Fibroblast of skin of scalp (primary cell): ENCODE measurements at places on chromosomes 6 and 20.
A peak's percentile ranks its signal among the peaks of the same experiment; 100 is the strongest.

- no peak for DNase-seq
These were observed 13.2 kb upstream of the HMGA1 start for GRCh38 chr6:34223381-34223955.

DNA sequence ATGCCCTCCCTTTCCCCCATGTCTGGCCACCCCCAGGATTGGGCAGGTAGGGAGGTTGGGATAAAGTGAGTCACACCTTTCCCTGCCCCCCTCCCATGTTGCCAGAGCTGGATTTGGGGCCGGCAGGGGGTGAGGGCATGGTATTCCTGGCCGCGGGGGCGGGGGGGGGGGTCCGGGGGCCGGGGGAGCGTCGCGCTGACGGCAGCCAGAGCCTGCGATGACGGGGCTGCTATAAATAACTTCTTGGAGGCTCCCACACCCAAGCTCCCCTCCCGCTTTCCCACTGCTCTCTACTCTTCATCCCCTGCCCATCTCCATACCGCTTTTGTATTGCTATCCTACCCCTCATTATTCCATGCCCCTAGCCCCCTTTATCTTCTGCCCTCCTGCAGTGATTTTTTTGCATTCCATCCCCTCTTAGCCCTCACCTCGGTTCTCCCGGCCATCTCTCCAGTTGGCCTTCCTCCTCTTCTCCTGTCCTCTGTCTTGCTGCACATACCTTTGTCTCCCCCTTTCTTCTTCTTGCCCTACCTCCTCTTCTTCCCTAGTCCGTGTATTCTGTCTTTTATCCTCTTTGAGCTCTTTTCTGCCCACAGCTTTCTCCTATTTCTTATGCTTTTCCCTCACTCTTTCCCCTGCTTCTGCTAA is 13.8 kb downstream of the SYNGAP1 start:
- peak; percentile 49 for DNase-seq

DNA sequence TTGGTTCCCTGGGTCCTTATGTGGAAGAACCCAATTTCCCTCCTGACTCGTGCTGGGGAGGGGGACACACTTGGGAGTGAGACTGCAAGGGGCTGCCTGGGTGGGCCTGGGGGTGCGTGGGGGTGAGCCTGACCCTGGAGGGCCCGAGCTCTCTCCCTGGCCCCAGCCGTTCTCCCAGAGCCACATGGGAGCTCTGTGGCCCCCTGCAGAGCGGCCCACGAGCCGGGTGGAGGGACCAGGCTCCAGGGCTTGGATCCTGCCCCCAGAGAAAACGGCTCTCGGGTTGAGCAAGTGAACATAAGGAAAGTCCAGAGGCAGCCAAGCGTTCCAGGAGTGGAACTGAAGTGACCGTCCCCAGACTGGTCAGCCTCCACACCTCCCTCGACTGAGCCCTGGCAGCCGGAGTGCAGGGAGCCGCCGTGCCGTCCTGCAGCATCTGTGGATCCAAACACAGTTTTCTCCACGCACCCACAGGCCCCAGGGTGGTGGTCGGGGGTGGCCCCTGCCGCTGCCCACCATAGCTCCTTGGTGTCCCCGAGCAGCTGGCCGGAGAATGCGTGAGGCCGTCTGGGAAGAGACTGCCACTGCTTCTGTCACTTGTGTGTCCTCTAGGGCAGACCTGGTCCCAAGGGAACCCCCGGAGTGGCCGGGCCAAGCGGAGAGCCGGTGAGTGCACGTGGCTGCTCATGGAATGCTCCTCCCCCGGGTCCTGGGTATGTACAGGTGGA is 10.6 kb downstream of the COL9A3 start:
- DNase-seq, result no peak

- DNase-seq, result no peak
These were observed 18.3 kb downstream of the MRPS18A start for GRCh38 chr6:43669050-43669921.

DNA sequence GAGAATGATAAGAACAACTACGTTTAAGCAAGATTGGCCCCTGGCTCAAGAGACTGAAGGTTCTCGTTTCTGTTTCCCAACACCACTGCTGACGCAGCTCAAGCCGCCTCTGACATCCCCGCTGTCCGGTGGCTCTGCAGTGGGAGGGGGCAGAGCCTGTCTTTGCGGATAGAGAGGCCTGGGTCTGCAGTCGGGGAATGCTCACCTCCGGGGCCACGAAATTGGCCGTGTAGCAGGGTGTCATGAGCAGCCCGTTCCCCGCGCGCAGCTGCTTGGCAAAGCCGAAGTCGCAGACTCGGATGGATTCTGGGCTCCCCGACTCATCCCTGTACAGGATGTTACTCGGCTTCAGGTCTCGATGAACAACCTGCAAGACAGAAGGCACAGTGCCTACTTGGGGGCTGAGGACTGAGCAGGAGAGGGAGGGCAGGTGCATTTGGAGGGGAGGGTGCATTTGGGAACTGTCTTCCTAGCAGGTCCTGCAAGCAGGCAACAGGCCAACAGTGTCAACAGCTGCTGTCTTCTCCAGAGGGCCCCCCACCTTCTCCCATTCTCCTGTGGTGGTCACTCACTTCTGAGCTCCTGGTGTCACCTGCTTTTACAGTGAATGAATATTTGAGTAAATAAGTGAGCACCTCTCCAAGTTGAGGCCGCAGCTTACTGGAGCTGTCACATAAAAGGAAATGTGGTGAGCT is 40.5 kb upstream of the MPC1 start:
- DNase-seq, result no peak

DNA sequence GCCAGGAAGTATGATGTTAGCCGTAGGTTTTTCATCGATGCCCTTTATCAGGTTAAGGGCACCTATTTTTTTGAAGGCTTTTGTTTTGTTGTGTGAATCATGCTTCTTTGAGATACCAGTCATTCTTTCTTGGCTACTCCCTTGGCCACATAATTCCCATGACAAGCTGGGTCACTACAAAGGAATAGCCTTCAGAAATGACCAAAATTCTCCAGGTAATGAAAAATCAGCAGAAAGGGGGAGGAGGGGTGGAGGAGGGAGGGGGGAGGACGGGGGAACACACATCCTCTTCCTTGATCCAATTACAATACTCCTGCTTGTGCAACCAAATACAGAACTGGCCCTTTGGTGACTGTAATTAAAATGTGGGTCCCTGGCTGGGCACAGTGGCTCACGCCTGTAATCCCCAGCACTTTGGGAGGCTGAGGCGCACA is 21.7 kb upstream of the TGM2 start:
- no peak for DNase-seq

- DNase-seq, result no peak
These were observed 136.8 kb downstream of the ALDH8A1 start for GRCh38 chr6:134813146-134813545.

GRCh38 chr6:64250126-64250525 is 614.5 kb downstream of the PHF3 start:
- no peak for DNase-seq

- no peak for DNase-seq
These were observed 39.0 kb upstream of the SLCO4A1 start for GRCh38 chr20:62603021-62603906.

DNA sequence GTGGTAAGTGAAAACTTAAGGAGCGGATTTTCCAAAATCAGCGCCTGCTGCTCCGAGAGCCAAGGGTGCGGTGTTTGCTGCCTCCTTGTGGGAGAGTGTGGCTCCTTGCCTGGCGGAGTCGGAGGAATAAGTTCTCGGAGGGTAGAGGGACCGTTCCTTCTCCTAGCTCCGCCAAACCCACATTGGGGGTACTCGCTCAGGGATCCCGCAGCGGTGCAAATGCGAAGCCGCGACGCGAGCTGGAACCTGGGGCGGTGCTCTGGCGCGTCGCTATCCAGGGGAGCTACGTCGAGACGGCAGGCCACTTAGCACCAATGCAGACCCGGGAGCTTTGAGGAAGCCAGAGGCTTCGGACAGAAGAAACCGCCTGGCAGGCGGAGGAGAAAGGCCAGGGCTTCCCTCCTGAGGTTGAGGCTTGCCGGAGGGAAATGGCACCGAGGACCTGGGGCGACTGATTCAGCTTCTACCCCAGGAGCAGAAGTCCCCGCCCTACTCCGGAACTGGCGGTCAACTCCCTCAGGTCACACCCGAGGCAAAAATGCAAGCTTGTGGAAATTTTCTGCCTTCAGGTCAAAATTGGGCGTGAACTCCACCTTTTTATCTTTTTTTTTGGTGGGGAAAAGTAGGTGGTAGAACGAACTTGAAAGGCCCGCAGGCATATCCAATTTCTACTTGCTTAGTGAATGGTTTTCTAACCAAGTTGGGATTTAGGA is 5.7 kb upstream of the DDX43 start:
- DNase-seq, result peak; percentile 61

DNA sequence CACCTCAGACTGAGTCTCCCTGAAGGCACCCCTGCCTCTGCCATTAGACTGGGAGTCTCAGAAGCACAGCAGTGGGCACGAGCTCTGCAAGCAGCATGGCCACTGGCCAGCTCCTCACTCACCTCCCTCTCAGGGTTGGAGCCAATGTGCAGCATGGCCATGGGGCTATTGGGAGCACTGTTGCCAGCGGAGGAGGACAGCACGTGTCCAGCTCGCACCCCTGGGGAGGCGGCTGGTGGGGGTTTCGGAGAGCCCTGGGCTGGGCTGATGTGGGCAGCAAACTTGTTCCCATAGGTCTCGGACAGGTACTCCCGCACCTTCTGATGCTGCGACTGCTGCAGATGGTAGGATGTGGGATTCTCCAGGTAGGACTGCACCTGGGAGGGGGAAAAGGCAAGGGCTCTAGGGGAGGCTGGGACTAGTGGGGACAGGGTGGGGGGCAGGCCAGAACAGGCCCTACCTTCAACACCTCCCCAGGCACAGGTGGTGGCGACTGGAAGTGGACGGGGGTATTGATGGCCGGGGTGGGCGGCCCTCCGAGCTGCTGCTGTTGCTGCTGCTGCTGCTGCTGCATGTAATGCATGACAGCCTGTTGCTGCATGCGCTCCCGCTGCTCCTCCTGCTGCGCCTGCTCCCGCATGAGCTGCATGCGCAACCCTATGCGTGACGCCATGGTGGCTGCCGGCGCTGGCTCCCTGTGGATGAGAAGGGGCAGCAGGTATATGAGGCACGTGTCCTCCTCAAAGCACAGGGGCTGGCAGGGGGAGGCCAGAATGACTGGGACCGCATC is 44.7 kb downstream of the TFEB start:
- no peak for DNase-seq

- DNase-seq, result no peak
These were observed 15.6 kb downstream of the MANBAL start for GRCh38 chr20:37305079-37305478.

DNA sequence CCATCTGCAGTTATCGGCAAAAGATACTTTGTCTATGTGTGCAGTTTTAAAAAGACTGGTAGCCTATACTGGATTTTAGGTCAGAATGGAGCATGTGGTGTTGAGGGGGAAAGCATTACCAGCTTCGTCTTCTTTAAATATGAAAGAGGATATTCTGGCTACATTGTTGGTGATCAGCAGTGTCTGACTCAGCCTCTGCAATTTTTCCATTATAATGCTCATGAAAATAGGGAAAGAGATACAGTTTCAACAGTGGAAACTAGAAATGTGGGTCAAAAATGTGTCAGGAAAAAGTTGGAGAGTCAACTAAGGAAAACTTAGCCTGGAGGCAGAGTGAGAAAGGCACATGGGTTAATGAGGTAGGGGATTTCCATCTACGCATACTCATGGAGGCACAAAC is 45.2 kb downstream of the HDGFL1 start:
- DNase-seq, result no peak
